AG09309 (cell line): ENCODE measurements at places on chromosomes 7 and 10.

GRCh38 chr7:48691788-48692187 lies 232.6 kb upstream of the CDC14C start:
- DNase-seq = no peak

GRCh38 chr10:637771-638195 lies 51.7 kb downstream of the DIP2C start:
- DNase-seq = no peak

DNA sequence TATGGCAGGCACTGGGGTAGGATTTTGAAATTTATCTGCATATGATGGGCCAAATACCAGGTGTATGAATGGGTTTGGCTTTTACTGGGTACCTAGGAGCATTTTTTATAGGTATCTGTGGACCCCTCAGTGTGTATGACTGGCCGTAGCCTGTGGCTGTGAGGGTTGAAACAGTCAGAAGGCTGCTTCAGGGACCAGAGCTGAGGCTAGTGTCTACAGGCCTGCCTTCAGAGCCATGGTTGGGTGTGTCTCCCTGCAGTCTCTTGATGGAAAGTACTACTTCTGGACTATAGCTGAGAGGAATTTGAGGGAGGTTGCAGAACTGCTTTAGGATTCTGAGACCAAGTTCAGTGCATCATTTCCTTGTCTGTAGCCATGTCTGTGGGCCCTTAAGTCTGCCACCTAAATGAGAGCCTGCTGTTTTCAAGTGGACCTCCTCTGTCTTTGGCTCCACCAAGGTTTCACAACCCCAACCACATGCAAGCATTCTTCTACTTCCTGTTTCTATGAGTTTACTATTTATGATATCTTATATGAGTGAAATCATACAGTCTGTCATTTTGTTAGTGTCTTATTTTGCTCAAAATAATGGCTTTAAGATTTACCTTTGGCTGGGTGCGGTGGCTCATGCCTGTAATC lies 19.9 kb upstream of the ZNF138 start:
- no peak for DNase-seq

GRCh38 chr7:78718212-78718611 lies 735.3 kb downstream of the MAGI2 start:
- no peak for DNase-seq

GRCh38 chr7:111108496-111108895 lies 17.6 kb downstream of the LRRN3 start:
- DNase-seq = no peak

- no peak for DNase-seq
Measured at GRCh38 chr7:133275008-133275407, 22.1 kb downstream of the EXOC4 start.

DNA sequence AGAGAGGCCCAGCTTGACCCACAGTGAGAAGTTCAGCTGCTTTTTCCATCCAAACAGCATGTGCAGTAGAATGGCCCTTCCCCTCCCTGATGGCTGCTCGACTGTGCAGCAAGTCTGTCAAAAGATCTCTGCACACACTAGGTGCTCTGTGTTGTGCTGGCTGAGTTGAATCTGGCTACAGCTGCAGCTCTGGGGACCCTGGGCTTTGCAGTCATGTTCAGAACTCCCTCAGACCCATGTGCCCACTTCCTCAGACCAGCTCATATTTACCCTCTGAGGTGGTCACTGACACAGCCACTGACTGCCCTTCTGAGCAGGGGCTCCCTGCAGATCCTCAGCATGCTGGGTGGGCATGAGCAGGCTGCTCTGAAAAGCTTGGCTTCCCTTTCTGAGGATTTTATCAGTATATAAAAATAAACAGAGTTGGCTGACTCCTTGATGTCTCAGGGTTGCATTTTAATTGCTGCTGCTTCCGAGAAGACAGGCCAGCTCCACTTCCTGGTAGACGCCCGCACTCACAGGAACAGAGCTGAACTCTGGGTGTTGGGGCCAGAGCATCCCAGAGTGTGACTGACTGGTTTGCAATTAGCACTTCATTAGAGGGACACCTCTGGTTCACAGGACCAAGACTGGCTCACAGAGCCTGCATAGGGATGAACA lies 507.9 kb downstream of the RPS24 start:
- DNase-seq = no peak

GRCh38 chr7:83794829-83795228 lies 145.9 kb upstream of the SEMA3E start:
- no peak for DNase-seq

- no peak for DNase-seq
Measured at GRCh38 chr10:16509996-16510395, 11.7 kb downstream of the C1QL3 start.

- no peak for DNase-seq
Measured at GRCh38 chr7:142108728-142109505, 2.6 kb upstream of the MGAM2 start.

GRCh38 chr7:85426487-85426960 lies 239.7 kb upstream of the SEMA3D start:
- DNase-seq = no peak

- DNase-seq = peak; percentile 93
Measured at GRCh38 chr7:128455543-128456254, at the start of gene HILPDA. Gene HILPDA, plus strand, starts transcription at chr7:128455878. Its CDS starts 1,391 bp downstream, at chr7:128457269.

DNA sequence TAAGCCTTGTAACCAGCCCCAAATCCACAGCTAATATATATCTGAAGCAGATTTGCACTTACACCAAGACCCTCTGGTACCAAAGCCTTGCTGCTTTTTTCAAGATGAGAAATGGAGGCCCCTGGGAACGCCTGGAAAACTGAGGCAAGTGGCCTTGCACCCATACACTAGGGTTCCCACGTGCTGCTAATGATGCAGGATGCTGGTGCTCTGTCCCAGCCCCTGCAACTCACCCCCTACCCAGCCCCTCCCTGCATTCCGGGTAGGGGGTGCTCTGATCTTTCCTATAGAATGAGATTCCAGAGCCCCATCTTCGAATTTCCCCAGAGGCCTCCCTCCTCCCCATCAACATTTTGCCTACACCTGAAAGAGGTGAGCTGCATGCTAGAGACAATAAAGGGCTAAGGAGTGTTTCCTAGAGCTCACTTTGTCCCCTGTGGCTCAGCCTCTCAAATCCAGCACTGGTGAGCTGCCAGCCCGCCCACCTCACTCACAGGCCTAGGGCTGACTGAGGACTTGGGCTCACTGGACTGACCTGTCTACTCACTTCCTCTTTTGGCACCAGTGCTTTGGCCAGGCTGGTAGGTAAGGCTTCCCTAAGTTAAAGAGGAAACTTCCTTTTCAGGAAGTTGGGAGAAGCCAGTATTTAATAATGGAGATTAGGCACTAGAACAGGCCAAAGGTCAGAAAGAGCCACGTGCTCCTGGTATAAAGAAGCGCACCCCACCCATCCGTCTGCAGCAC lies 9.8 kb downstream of the RBP4 start:
- no peak for DNase-seq

- DNase-seq = no peak
Measured at GRCh38 chr10:11539191-11539868, 72.1 kb downstream of the USP6NL start.

GRCh38 chr10:112672706-112673105 lies 225.7 kb downstream of the VTI1A start:
- DNase-seq = no peak

GRCh38 chr7:115249080-115249479 lies 327.2 kb downstream of the MDFIC start:
- DNase-seq = no peak

GRCh38 chr10:28849309-28849708 lies 172.0 kb downstream of the BAMBI start:
- DNase-seq = no peak

DNA sequence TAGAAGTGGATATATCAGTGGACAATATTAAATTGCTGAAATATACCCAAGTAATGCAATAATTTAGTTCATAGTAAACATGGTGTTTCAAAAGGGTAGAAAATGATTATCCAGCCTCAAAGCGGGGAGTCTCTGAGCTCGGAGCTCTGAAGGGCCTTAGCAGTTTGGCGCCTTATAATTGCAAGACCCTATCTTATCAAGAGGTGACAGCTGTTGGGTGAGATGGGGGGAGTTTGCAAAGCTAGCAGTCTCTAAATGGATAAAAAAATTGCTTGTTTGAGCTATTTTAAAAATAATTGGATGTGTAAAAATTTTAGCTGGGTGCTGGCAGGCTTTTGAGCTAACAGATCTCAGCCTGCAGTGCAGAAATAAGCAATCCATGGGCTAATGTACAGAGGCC lies 219.2 kb downstream of the CCSER2 start:
- DNase-seq = no peak

GRCh38 chr10:17563452-17563851 lies 53.7 kb downstream of the HACD1 start:
- DNase-seq = no peak

GRCh38 chr10:86599041-86599440 lies 55.3 kb upstream of the OPN4 start:
- no peak for DNase-seq

DNA sequence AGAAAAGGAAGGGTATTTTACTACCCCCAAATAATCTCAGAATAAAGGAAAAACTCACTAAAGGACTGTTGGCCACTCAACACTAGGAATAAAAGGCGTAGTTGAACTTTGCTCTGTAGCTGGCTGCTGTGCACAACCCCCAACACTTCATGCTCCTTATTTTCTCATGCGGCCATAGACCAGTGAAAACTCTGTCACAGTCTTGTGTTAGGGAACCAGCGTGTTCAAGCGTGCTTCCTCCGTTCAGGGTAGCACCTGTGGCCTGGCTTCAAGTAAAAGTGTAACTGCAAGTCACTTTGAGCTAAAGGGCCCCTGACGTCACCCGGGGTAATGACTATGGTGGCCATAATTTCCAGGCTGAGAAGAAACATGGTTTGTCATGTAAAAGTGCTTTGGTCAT lies 27.0 kb downstream of the BLNK start:
- no peak for DNase-seq

DNA sequence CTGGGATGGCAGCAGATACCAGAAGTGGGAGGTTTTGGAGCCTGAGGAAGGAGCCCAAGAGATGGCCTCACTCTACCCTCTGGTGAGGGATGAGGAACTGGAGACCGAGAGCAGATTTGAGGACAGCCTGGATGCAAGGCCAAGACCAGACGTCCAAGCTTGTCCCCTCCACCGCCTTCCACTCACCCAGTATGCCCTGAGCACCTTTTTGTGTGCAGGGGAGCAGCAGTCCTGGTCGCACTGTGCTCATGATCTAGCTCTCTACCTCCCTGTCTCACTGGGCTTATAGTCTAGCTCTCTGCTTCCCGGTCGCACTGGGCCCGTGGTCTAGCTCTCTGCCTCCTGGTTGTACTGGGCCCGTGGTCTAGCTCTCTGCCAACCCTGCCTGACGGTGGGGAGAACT lies 33.6 kb upstream of the CHST15 start:
- no peak for DNase-seq

DNA sequence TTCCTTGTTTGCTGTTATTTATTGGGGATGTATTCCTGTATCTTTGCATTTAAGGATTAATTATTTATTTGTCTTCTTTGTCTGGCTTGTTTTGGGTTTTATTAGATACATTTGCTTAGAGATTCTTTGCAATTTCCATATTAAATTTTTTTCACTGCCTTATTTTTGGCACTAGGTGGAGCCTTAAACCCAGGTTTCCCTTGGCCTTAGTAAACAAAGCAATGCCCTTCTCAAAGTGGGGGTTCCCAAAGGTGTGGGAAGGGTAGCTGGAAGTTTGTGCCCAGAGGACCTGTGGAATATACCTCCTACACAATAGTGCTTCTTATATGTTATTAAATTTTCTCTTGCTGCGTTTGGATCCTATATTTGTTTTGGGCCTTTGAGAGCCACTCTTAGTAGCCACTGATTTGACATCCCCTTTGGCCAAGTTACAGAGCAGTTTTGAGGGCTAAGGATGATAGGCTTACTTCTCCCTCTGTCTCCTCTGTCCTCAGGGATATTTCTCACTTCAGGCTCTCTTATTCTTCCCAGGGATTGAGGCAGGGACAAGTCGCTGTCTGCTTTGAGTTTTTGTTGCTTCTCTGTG lies 162.3 kb downstream of the ITGB1 start:
- no peak for DNase-seq

- no peak for DNase-seq
Measured at GRCh38 chr10:70858759-70859158, 29.6 kb downstream of the PCBD1 start.

- no peak for DNase-seq
Measured at GRCh38 chr7:35849158-35849831, 48.4 kb downstream of the SEPTIN7 start.

DNA sequence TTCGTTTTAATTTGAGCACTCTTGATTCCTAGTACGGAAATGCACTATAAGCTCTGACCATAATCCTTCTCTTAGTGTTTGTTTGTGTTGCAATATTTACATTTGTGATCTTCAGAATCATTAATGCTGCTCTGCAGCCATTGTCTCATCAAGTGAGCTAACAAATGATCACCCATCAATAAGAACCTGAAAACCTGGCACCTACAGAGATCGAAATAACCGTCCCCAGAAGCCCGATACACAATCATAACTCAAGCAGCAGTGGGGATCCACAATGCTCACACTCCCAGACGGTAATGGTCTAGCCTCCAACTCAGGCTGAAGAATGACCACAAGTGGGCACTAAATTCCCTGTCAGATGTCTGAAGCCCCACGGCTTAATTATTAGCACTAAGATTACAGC lies 156.0 kb upstream of the NFE2L3 start:
- no peak for DNase-seq

DNA sequence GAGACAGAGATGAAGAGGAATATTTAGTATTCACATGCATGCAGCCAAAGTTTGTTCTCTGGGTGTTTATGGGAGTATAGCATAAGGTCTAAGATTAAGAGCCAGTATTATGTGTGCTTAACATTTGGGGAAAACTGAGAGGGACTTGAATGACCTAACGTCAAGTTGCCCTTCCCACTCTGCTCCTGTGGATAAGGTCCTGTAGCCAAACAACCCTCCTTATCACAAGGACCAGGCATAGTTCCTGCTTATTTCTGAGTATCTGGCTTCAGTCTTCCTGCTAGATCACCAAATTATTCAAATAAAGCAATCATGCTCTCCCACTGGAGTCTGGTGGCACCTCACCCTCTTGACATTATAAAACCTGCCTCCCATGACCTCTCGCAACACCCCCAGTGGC lies 137.9 kb upstream of the SEMA3E start:
- DNase-seq = no peak

DNA sequence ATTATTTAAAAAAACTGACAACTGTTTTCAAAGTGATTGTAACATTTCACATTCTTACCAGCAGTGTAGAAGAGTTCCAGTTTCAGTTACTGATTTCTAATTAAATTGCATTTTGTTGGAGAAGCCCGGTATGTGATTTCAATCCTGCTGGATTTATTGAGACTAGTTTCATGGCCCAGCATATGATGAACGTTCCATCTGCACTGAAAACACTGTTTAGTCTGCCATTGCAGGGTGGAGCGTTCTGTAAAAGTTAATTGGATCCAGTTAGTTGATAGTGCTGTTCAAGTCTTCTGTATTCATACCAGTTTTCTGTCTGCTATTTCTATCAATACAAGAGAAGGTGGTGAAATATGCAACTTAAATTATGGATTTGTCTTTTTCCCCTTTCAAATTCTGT lies 37.3 kb upstream of the CCNY start:
- no peak for DNase-seq

DNA sequence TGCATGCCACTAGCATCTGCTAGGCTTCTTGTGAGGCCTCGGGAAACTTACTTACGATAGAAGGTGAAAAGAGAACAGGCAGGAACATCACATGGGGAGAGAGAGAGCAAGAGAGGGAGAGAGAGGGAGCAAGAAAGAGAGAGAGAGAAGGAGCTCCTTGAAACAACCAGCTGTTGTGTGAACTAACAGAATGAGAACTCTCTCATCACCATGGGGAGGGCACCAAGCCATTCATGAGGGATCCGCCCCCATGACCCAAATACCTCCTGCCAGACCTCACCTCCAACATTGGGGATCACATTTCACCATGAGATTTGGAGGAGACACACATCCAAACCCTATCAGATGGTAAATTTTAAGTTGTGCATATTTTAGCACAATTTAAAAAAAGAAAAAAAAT lies 1217.2 kb downstream of the TYW1 start:
- no peak for DNase-seq
